ENCODE measurements at places on chromosomes 4 and X.

DNA sequence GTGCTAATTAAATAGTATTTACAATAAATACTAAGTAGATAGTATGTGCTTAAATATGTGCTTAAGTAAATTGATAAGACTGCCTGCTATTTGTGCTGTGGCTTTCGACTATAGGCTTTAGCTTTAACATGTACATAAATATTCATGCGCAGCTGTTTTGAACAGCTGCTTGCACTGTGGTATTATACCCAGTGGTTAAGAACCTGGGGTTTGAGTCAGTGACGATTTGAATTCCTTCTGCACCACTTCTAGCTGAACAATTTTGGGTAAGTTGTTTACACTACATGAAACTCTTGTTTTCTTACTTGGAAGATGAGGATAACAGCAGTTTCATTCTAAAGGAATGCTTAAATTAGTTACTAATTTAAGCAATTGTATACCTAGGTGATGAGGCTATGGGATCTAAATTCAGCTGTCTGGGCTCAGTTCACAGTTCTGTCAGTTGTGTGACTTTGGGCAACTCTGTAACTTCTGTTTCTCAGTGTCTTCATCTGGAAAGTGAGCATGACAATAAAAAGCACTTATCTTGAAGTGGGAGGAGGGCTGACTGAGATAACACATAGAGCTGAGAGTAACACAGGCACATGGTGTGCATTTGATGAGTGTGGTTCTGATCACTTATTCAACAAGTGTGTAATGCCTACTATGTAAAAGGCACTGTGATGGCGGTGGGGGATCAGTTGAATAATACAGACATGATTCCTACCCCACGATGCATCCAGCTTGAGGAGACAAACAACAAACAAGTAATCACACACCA, 37.0 kb downstream of the HPGDS start:
- DNase-seq, result no peak

GRCh38 chrX:19659929-19660328, 144.6 kb upstream of the MAP3K15 start:
- no peak for DNase-seq

GRCh38 chrX:29666366-29666765, 549.0 kb upstream of the MAGEB2 start:
- DNase-seq, result no peak

DNA sequence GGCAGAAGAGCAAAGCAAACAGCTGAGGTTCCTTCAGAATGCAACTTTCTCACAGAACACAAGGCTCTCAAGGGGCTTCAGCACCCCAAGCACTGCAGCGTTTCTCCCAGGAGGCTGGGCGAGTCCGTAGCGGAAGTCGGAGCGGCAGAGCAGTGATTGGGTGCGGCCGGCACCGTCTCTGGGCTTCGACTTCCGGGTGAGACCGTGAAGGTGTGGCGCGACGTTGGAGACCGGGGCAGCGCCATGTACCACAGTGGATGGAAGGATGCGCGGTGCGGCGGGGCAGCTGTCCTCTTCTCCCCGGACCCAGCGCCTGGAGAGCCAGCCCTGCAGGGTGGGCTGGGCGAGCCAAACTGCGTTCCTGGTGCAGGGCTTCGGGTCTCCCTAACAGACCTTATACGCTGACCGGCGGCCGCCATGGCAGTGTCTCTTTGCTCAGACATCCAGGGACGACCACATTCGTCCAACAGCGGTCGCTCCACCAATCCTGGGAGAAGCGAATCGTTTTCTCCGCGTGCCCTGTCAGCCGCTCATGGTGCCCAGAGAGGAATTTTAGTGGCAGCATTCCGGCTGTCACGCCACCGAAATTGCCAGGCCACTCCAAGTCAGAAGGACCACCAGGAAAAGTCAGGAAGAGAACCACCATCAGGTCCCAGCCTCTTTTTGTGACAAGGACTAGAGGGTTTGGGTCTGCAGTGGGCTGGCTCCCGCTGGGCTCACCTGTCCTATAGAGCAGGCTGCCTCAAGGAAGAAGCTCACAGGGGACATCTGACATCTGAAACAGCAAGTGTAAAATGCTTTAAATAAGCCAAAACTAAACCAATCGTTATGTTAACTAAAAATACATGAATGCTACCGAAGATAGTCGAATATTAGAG, 20.5 kb downstream of the TRIM61 start:
- DNase-seq, result peak; percentile 73

GRCh38 chr4:72546456-72546855, 22.6 kb downstream of the ADAMTS3 start:
- DNase-seq, result no peak

GRCh38 chr4:147535124-147535523, 54.2 kb downstream of the EDNRA start:
- no peak for DNase-seq
